LNCaP clone FGC (cell line): ENCODE measurements at places on chromosomes 11 and 22.

- DNase-seq = peak; percentile 25
These were observed 11.2 kb upstream of the IGLL1 start for GRCh38 chr22:23591201-23591791.

DNA sequence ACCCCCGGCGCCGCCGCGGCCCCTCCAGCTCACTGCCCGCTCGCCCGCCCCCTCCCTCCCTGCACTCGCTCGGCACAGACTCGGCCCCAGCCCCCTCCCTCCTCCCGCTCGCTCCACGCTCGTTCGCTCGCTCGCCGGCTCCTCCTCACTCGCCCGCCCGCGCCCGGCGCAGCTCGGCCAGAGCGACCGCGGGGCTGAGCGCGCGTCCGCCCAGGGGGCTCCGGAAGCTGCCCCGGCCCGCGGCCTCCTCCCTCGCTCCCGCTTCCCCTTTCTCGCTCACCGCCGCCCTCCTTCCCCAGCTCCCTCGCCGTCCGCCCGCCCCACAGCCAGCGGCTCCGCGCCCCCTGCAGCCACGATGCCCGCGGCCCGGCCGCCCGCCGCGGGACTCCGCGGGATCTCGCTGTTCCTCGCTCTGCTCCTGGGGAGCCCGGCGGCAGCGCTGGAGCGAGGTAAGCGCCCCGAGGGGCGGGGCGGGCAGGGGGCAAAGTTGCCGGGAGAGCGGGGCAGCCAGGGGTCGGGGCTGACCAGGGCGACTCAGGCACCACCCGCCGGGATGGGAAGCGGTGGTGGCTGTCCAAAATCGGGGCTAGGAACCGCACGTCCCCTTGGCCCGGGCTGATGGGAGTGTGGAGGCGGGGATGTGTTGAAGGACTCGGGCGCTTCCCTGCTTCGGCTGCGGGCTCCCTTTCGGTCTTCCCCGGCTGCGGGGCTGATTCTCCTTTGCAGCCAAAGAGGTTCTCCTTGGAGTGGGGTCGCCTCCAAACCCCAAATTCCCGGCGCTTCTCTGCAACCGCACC, at the start of gene SEZ6L:
SEZ6L (plus strand) TSS at position 148 of the 797 bp plus-strand sequence; CDS start at position 356, 208 bp downstream.
- DNase-seq = no peak

- no peak for DNase-seq
These were observed 11.6 kb downstream of the CCDC81 start for GRCh38 chr11:86386283-86386682.

- DNase-seq = no peak
These were observed 65.4 kb downstream of the LINC01488 start for GRCh38 chr11:69546735-69547370.

GRCh38 chr22:26409719-26410335, 19.2 kb upstream of the ASPHD2 start:
- no peak for DNase-seq

DNA sequence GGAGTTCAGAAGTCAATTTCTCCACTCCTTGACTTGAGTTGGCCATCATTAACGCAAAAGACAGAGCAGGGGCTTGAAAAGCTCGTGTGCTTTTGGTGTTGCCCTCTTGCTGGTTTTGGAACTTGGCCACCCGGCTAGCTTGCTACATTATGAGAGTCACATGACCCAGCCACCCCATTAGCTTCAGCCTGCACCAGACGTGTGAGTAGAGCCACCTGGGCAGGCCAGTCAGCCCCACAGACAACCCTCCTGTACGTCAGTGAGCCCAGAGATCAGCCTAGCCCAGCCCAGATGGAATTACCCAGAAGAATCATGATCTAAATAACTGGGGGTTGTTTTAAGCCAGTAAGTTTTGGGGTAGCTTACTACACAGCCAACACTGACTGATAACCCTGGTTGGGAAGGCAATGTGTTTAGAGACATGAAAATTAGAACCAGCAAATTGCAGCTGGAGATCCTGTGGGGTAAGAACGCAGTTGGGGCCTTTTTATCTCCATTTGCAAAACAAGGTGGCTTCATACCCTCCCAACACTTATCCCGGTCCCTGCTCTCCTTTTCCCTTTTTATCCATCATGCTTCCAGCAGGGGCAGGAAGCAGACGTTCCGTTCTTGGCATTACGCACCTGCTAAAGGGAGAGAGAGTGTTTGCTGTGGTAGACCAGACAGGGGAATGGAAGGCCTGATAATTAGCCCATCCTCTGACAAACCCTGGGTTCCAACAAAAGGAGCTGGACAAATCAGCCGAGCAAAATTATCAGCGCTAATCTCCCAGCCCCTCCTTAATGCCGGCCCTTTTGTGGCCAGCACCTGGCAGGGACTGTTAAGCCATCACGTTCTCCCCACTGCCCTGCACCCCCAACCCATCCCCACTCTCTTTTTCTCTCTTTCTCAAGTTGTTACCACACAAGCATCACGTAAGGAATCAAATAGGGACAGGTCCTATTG, 548.7 kb upstream of the CADM1 start:
- no peak for DNase-seq

GRCh38 chr22:18905540-18906409, at the start of gene DGCR6:
TSS of gene DGCR6 (plus strand) at chr22:18906320. CDS start at chr22:18906375, 55 bp downstream.
- no peak for DNase-seq

- DNase-seq = no peak
These were observed 6.1 kb upstream of the STIM1 start for GRCh38 chr11:3849297-3849874.

GRCh38 chr22:38652859-38653258, 3.3 kb downstream of the FAM227A start:
- no peak for DNase-seq

GRCh38 chr11:111419641-111420327, 40.7 kb upstream of the POU2AF1 start:
- DNase-seq = no peak

DNA sequence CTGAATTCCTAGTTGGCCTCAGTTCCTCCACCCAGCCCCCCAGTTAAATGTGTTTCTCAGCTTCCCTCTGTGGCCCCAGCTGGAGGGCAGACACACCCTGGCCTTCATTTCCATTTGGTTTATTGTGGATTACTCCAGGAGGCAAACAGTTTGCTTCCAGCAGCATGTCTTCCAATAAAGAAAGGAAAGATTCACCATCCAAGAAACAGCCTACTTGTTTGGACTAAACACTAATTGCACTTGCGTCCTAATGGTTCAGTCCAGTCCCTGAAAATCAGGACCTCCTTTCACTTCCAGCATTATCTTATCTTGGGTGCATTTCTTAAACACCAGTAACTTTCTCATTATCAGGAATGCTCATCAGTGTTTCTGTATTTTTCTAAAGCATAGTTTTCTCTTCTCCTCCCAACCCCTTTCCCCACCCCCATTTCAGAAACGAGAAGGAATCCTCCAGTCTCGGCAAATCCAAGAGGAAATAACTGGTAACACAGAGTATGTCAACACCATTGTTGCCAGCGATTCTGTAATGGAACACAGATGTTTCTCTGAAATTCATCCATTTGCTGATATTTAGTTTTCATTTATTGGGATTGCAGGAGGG, 130.9 kb downstream of the PARVA start:
- no peak for DNase-seq

DNA sequence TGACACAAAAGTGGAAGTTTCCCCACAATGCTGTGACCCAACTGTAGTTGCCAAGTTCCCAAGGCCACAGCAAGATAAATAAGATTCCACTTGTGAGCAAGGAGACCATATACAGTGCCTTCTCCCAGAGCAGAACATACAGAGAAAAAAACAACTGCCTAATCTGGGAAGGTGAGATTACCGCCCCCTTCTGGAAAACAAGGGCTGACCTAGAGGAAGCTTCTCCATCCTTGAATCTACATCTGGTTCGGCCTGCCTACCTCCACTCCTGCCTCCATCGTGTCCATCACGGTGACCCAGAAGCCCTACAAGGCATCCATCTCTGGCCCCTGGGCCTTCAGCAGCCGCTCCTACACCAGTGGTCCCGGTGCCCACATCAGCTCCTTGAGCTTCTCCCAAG, 6.1 kb upstream of the RNASEH2C start:
- DNase-seq = no peak

GRCh38 chr22:38564669-38565068, 5.3 kb downstream of the DMC1 start:
- DNase-seq = no peak
